GOT3 (cell line): ENCODE measurements at places on chromosomes 3 and 15.

DNA sequence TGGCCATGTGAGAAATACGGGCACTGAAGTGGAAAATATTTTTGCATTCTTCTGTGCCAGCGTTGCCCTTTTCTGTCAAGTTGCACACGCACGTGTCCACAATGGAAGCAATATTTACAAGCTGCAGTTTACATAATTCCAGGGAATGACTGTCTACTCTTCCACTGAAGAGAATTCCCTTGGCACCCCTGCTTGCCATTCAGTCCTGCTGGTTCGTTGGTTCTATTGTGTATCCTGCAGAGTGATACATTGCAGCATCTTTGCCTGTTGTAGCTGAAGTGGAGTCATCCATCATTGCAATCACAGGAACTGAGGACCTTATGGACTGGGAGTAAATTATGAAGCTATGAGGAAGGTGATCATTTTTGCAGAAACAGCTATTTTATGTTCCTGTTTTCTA is 759.4 kb downstream of the ROBO2 start:
- no peak for DNase-seq

DNA sequence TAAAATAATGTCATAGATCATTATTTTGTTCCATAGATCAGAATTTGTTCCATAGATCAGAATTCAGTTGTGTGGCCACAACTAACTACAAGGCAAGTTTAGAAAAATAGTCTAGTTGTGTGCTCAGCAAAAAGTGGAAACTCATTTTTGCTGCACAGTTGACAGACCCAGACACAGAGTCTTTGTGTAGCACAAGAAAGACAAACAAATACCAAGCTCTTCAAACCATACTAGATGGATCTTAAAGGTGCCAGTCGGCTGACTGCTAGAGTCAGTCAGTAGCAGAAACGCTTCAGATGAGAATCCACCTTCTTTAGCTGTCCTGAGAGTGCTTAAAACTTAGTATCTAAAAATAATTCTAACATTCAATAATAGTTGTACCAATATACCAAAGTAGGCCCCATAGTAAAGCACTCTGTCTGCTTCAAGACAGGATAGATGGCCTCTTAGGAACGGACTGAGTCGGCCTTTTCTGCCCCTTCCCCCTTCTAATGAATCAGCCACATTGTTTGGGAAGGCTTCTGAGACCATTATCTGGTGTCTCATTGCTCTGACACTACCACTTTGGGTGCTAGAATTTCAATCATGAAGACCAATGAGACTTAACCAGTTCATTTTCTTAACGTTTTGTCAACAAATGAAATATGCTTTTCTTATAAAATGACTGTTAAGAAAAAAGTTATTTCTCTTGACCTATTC is 27.7 kb upstream of the SLC4A7 start:
- no peak for DNase-seq

GRCh38 chr3:168807448-168807847 is 711.7 kb upstream of the GOLIM4 start:
- DNase-seq = no peak

DNA sequence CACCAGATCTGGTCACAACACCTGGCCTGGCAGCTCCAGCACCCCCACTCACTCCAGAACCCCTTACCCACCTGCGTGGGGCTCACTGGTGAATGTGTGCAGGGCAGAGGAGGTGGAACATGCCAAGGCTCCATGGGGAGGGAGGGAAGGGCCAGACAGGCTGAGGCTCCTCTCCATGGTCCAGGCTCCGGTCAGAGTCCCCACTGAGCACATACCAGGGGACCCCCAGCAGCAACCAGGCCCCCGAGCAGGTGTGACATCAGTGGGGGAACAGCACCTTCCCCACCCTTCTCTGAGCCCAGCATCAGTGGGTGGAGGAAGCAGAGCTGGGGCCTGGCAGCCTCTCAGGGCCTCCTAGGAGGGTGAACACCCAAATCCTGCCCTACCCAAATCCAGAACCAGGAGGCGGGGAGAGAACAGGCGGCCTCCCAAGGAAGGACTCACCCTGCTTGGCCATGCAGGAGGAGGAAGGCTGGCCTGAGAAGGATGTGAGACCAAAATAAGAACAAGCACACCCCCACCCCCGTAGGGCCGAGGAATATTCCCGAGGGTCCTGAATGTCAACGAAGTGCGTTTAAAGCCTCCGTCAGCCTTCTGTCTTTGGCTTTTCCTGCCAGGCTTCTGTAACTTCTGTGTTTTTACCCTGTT is 1.1 kb upstream of the GP9 start:
- DNase-seq = no peak

- no peak for DNase-seq
Measured at GRCh38 chr3:129369711-129370110, 58.7 kb downstream of the EFCAB12 start.

- no peak for DNase-seq
Measured at GRCh38 chr3:110790631-110791030, 281.0 kb upstream of the NECTIN3 start.

DNA sequence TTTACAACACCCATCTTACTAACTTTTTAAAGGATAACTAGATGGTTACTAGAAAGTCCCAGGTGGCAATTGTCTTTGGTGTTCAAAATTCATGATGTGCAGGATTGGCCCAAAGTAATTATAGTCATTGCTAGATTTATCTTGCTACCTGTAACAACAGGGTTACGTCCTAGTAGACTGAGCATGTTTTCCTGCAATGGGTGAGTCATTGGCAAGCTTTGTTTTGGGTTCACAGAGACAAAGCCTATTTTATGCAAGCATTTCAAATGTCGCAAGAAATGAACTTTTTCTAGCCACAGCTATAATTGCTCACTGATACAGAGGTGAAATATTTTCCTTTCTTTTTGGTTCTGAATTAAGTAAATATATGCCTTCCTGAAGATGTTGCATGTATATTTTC is 267.6 kb downstream of the AGBL1 start:
- DNase-seq = no peak

- DNase-seq = no peak
Measured at GRCh38 chr15:70447928-70448698, 315.2 kb downstream of the UACA start.

- no peak for DNase-seq
Measured at GRCh38 chr15:88905576-88905975, 7.6 kb downstream of the MFGE8 start.

- DNase-seq = no peak
Measured at GRCh38 chr3:50580683-50581458, 11.5 kb downstream of the HEMK1 start.

DNA sequence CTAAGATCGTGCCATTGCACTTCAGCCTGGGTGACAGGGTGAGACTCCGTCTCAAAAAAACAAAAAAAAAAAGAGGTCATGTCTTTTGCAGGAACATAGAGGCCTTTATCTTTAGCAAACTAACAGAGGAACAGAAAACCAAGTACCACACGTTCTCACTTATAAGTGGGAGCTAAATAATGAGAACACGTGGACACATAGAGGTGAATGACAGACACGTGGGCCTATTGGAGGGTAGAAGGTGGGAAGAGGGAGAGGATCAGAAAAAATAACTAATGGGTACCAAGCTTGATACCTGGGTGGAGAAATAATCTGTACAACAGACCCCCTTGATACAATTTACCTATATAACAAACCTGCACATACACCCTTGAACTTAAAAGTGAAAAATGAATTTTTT is 401.4 kb upstream of the NAALADL2 start:
- no peak for DNase-seq

DNA sequence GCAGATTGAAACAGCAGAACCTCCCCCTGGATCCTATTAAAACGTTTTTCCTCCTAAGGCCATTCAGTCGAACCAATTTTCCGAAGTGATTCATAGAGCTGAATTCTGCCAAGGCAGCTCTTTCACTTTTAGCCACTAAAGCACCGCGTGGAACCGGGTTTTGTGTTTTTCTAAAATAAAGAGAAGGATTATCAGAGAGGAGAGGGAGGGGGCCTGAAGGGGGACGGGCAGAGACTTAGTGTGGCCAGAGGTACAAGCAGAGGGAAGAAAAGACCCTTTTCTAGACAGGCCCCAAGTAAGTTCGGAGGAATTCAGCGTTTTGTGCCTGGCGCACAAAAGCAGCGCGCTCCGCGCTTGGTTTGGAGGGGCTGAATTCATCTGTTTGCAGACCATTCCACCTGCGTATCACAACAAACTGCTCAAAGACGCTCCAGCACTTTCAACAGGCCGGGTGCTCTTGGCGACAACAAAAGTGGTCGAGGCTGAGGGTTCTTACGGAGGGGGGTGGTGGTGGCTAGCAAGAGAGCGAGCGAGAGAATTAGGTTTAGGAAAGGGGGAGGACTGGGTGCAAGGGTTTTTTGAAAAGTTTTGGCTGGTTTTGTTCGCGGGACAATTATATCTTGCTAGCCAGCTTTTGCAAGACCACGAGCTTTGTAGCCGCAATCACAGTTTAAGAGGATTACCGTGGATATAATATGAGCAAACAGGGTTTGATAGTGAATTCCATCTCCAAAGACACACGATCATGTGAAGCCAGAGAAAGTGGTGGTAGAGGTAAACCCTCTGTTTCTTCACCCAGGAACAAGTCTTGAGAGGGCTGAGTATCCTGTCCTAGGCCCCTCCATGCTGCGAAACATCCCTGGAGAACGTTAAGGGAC is 1.2 kb upstream of the FEZF2 start:
- DNase-seq = no peak

DNA sequence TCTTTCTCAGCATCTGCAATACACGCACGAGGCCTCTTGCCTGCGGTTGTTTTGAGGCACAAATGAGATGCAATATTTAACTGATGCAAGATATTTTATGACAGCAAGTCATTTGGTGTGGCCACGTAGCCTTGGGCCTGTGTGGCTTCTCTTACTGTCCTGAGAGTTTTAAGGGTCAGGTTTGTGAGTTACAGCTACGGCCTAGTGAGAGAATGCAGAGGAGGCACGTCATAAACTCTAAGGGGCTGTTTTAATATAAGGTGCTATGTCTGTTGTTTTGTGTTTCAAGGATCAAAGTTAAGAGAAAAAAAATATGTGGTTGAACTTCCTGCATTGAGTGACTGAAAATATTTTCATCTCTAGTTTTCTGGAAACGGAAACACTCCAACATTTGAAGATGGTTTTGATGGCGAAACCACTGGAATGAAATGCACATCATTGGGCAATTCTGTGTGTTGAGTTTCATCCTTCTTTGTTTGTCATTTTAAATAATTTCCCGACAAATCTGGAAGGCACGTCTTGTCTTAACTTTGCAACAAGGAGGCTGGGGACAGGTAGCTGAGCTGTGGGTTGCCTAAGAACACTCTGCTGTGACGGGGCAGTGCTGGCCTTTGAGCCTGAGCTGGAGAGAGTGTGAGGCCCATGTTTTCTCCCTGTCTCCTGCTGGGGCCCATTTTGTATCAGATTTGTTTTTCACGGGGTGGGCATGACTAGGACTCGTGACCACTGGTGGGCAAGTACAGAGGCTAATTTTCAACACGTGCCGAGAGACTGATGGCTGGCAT is 5.1 kb downstream of the APBA2 start:
- DNase-seq = no peak

DNA sequence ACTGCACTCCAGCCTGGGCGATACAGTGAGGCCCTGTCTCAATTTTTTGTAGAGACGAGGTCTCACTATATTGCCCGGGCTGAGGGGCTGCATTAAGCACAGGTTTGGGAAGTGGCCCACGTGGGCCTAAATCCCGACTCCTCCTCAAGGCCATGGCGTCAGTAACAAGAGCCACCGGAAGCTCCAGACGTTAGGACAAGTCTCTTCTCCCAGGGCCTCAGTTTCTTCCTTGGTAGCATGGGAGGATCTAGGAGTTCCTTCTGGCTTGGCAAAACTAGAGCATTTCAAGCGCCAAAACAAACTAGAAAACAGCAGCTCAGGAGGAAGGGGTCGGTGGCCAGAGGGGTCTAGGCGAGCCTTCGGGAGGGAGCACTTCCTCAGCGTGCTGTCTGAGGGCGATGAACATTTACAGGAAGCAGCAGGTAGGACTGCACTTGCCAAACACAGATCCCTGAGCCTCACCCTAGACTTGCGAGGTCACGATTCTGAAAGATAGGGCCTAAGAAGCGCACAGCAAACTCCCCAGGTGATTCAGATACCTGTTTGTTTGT is 536 bp downstream of the SNAPC5 start:
- DNase-seq = no peak

GRCh38 chr3:101643861-101644613 is 32.9 kb downstream of the ZBTB11 start:
- DNase-seq = no peak

GRCh38 chr3:22419261-22419660 is 668.3 kb upstream of the ZNF385D start:
- no peak for DNase-seq

DNA sequence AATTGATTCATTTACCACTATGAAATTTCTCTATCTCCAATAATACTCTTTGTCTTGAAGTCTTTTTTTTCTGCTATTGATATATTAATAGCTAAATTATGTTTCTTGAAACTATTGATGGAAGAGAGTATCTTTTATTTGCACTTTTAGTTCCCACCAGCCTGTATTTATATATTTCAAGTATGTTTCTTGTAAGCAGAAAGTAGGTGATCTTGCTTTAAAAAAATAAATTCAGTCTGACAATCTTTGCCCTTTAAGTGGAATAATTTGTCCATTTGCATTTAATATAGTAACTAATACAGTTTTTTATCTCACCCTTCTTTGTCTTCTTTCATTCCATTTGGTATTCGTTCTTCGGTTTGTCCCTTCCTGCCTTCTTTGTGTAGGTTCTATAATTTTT is 790.5 kb downstream of the MCTP2 start:
- DNase-seq = no peak

DNA sequence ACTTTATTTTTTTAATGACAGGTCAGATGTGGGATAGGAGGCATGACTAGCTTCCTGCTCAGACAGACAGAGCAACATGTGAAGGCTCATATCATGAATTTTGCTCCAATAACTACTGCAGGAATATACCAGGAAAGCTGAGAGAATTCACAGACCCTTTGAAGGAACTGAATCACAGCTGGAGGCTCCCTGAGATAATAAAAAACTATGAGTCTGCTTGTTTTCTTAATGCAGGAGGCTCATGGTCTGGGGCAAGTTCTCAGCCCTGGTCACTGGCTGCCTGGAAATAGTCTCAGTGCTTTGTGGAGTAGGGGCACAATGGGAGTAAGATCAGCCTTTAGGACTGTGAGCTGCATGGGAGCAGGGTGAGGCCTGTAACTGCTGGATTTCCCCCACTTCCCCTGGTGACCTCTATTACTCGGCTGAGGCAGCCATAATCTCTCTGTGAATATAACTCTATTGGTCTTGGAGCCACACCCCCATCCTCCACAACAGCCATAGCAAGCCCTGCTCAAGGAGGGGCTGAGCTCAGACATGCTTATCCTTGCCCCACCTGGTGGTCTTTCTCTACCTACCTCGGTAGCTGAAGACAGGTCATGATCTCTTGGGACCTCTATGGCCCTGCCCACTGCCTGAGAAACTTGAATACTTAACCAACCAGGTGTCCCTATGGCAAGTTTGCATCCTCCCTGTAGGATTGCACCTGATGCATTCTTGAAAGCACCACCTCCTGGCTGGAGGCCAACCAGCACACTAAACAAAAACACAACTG is 281.6 kb upstream of the TMCO5A start:
- no peak for DNase-seq
